A375 (cell line): ENCODE measurements at places on chromosomes 12 and 14. TPM values are rescaled to one million over a fixed set of nuclear protein-coding genes. Genes with fewer than 3 reads are reported as not detected.

The DIO3 gene
- not detected in 2 replicates for total RNA-seq

The ASB2 gene
- not detected in 2 replicates for total RNA-seq

The ACVRL1 gene
- 0.16 and 0.53 TPM in 2 replicates for total RNA-seq

The CBX5 gene
- total RNA-seq = 41.9 and 47.0 TPM in 2 replicates

The MYO1H gene
- total RNA-seq = not detected in 2 replicates

The LRP1-AS gene
- total RNA-seq = not detected in 2 replicates
